ENCODE measurements at places on chromosomes 16 and 17.

- DNase-seq = no peak
Observed at GRCh38 chr16:85455534-85455933, 157.6 kb upstream of the GSE1 start.

- no peak for DNase-seq
Observed at GRCh38 chr16:1991948-1992703, 2.4 kb downstream of the SYNGR3 start.

DNA sequence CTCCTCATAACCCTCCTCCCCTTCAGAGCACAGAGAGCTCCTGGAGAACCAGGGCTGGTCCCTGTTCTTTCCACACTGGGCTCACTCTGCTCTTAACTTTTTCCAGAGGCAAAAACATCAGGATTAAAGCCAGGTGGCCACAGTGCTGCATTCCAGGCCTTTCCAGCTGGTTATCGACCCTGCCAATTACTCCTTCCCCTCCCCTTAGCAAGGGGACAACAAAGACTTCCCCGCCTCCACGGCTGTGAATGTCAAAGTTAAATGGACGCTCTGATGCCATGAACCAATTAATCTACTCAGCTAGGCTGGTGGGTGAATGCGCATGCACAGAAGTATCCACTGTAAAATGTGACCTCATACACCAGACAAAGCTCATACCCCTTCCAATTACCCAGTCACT lies 23.1 kb downstream of the ACLY start:
- DNase-seq = no peak

DNA sequence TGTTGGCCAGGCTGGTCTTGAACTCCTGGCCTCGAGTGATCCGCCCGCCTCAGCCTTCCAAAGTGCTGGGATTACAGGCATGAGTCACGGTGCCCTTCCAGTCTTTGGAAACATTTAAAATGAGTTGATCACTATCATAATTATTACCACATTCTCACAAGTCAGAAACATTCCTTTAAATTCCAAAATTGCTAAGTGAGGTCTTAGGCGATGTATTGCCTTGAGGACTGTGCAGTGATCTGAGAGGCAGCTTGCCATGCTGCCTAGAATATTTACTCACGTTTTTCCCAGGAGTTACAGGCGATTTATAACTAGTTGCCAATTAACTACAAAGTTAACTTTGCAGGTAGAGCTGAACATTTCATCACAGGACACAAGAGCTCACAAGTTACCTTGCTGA lies 5.7 kb upstream of the ATXN1L start:
- no peak for DNase-seq

- no peak for DNase-seq
Observed at GRCh38 chr16:1610899-1611632, 806 bp downstream of the IFT140 start.

- no peak for DNase-seq
Observed at GRCh38 chr16:70589998-70590471, 56.3 kb upstream of the IL34 start.

DNA sequence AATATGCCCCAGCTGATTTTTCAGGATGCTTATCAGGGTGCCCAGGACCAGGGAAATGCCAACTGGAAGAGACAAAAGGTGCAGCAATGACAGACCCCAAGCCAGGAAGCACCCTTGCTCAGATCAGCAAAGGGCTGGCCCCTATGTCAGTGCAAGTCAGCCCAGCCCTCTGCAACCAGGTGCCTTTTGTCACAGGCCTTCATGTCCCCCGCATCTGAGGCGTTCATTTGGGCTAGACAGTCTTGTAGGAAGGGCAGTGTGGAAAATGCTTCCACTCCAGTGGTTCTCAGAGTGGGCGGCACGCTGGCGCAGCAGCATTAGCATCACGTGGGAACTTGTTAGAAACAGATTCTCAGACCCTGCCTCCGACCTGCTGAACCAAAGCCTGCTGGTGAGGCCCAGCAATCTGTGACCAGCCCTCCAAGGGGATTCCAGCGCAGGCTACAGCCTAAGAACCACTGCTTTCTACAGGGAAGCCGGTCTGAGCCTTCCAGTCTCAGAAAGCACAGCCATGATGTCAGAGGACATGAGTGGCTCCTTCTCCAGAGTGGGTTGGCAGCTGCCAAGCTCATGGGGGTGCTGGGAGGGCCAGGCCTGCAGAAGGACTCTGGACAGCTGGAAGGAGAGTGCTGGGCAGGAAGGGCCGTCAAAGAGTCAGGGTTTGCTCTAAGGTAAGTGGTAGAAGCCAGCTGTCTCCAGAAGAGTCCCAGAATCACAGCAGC lies 13.1 kb downstream of the SLC47A2 start:
- no peak for DNase-seq

GRCh38 chr17:63881935-63882601 lies at the start of gene GH2:
Gene GH2, minus strand, starts transcription at chr17:63881944. Its CDS starts 143 bp downstream, at chr17:63881801.
- DNase-seq = peak; percentile 53

- DNase-seq = no peak
Observed at GRCh38 chr16:82281544-82281943, 111.5 kb upstream of the MPHOSPH6 start.

- no peak for DNase-seq
Observed at GRCh38 chr17:62139141-62139540, 74.1 kb upstream of the MED13 start.

DNA sequence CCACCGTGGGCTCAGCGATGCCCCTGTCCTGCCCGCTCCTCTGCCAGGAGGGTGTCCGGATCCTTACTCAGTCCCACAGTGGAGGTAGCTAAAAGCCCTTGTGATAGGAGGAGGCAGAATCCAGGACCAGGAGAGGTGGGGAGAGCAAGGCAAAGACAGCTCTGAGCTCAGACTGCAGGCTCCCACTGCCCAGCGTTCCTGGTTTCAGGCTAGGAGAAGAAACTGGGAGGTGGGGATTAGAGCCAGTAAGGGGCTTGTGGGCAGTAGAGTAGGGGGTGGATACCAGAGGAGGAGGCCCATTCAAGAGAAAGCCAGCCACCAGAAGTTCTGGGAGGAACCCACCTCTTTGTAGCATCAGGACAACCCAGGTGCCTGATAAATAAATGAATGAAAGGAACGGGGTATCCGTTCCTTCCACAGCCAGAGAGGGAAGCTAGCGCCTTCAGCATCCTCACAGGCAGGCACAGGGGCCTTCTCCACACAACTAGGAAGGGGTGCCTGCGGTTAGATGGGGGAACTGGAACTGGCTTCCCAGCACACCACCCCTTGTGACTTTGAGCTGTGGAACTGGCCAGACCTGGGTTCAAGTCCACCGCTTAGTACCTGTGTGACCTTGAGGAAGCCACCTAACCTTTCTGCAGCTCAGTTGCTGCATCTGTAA lies 2.3 kb downstream of the IL21R start:
- DNase-seq = no peak

GRCh38 chr16:22770866-22771265 lies 43.1 kb upstream of the HS3ST2 start:
- DNase-seq = no peak

DNA sequence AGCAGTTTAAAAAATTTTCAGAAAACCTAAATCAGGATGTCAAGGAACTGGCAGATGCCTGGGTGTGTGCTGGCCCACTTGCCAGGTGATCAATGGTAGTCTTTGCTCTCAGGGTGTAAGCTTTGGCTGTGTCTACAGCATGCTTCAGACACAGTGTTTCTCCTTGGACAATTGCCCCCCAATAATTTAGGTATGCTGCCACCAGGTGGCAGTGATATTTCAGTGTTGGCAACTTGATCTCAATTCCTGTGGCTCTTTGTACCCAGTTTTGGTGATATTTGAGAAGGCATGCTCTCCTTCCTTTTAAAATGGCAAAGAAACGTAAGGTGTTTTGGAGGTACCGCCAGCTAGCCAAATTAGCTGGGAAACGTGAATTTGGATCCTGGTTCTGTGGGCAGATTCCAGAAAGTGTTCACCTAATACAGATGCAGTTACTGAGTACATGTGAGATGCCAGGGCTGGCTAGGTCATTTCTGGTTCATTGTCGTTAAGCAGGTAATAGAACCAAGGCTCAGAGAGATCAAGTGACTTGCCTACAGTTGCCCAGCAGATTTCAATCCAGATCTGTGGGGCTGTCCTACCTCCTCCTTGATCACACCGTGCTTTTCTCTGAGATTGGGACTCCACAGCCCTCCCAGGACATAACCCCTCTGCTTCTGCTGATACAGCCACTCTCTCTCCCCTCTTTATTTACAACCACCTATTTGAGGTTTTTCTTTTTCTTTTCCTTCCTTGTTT lies 155.6 kb upstream of the PLCG2 start:
- peak; percentile 24 for DNase-seq

DNA sequence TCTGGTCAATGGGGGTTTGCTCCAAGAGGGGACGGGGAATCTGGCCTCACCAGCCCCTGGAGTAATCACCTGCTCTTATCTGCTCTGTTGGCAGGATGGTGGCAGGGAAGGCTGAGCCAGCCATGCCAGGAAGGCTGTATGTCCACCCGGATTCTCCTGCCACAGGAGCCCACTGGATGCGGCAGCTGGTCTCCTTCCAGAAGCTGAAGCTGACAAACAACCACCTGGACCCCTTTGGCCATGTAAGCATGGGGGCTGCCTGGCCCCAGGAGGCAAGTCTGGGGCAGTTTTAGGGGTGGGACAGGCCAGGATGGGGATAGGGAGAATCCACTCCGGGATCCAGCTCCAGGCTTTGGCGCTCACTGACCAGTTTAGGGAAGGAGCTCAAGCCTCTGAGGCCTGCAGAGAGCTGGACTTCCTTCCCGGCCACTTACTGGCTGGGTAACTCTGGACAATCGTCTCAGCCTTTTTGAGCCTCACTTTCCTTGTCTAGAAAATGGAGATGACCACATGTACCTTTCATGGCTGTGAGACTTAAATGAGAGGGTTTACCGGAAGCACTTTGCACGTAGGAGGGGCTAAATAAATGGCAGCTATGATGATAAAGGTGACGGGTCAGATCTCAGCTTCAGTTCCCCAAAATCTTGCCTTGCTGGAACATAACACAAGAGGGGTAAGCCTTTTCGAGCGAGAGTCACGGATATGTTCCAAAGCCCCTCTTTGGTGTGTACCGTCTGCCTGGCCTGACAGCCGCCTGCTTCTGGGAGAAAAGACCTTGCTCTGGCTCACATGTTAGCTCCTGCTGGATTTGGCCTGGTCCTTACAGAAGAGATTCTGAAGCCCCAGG lies 15.4 kb downstream of the TBX4 start:
- peak; percentile 31 for DNase-seq
